ENCODE measurements at places on chromosomes 1 and 21. TPM values are rescaled to one million over a fixed set of nuclear protein-coding genes. Genes with fewer than 3 reads are reported as not detected.

TRIM33 gene
- 9.6 TPM for total RNA-seq

TTF2 gene
- 14.0 TPM for total RNA-seq

SYPL2 gene
- total RNA-seq, result 0.13 TPM

FCAMR gene
- total RNA-seq, result not detected

FCGR3A gene
- not detected for total RNA-seq

IVL gene
- total RNA-seq, result not detected

CELA3A gene
- total RNA-seq, result not detected

CCDC181 gene
- 0.11 TPM for total RNA-seq

SYDE2 gene
- total RNA-seq, result 0.94 TPM

LRRC38 gene
- 0.11 TPM for total RNA-seq

FAM76A gene
- total RNA-seq, result 6.3 TPM

ABCG1 gene
- total RNA-seq, result 2.6 TPM

FGR gene
- total RNA-seq, result not detected

CDC20 gene
- 179 TPM for total RNA-seq

CYP4Z1 gene
- not detected for total RNA-seq

CCDC24 gene
- total RNA-seq, result 8.2 TPM

AQP10 gene
- not detected for total RNA-seq

KCNK1 gene
- total RNA-seq, result 19.5 TPM
